COLO829 (cell line): ENCODE measurements at places on chromosomes 2 and 18.

DNA sequence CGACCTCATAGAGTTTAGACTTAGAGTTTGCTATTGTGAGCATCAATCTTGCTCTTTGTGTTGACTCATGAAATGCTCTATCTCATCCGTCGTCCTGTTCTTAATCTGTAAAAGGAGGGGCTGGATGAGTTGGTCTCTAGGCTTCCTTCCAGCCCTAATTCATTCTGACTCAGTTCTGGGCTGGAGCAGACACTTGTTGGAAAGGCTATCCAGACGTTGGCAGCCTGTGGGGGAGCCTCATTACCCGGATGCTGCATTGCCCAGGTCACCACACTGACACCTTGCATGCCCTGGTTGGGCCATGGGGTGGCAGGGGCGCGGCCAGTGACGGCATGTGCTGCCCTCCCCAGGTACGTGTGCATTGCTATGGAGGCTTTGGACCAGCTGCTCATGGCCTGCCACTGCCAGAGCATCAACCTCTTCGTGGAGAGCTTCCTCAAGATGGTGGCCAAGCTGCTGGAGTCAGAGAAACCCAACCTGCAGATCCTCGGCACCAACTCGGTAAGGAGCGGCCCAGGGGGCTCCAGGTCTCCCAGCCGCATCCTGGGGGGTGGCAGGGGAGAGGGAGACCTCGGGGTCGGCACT lies 61.5 kb downstream of the EFR3B start:
- DNase-seq, result no peak

DNA sequence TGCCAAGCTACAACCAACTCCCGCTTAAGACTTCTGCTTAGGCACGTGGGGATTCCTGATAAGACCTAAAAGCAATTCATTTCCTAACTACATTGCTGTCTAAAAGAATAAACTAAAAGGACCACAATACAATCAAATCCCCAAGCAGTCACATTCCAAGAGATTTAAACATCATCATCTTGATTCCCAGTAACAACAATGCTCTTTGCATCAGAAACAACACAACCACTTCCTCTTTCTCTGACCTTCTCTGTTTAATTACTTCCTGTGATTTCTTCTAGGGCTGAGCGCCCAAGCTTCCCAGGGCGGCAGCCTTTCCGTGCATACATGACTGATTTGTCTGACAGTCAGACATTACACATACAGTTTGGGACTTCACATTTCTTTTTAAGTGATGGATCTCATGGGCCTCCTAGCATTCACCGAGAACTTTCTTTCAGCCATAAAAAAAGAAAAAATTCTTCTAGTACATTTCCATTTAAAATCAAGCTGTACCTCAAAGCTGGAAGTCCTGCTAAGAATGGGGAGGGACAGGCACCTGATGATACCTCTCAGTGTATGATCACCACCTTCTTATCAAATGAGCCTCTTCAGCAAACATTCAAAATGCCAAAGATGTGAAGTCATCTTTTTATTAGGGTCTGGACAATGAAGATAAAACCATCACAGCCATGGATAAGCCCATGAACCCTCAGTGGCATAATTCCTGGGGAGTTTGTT lies 11.5 kb downstream of the SPRED2 start:
- DNase-seq, result peak; percentile 83

DNA sequence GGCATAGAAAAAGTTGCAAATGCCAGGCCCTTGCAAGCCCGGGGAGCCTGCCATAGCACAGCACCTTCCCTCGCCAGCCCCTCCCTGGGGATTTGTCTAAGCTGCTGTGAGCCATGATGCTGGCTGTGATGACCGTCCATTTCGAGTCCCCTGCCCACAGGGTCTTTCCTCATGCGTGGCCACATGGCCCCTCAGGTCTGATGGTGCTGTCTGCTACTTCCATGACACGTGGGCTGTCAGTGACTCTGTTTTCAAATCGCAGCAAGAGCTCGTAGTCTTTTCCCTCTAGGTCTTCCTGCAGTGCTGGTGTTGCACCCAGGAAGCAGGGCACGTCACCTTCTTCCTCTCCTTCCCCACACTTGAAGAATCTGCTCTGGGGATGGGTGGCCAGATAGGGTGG lies 15.5 kb upstream of the GNAL start:
- DNase-seq, result no peak

DNA sequence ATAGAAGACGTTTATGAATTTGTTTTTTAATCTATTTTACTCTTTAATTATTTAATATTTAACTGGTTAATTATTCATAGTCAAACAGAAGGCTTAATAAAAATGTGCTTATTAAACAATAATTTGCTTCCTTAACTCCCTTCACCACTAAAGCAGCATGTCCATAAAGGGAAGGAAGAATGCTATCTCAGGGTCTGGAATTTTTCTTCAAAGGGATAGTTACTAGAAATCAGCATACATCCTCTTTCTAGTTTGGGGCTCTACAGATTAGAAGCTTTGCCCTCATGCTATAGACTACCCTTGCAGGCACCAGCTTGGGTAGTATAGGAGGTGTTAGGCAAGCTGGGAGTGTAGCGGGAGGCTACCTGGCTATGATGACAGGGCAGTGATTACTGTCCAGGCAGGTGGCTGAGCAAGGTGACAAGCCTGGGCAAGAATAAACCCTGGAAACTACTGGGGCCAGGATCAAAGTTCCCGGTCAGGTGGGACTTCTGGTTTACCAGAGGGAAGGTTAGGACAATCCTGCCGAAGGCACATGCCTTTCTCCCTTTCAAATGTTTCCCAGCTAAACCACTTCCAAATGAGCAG lies 276.0 kb upstream of the REV1 start:
- DNase-seq, result no peak

GRCh38 chr2:200091126-200091525 lies 135.7 kb downstream of the MAIP1 start:
- DNase-seq, result no peak

- no peak for DNase-seq
Observed at GRCh38 chr2:164917296-164917903, 37.9 kb downstream of the SLC38A11 start.

GRCh38 chr2:52933878-52934277 lies 833.7 kb upstream of the CHAC2 start:
- DNase-seq, result no peak

DNA sequence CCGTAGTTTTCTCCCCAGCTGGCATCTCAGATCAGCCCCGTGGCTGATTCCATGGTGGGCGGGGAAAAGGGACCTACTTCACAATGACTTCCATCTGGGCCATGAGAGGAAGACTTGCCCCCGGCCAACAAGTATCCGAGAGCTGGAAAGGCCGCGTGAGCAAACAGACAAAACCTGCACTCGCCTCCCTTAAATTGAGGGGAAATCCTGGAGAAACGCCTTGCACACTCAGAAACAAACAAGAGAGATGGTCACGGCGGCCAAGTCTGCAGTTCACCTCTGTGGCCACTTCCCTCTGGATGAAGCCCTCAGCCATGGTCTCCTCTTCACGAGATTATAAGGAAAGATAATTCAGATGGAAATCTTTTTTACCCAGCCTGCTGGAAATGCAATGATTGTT lies 39.4 kb upstream of the TPO start:
- DNase-seq, result no peak

DNA sequence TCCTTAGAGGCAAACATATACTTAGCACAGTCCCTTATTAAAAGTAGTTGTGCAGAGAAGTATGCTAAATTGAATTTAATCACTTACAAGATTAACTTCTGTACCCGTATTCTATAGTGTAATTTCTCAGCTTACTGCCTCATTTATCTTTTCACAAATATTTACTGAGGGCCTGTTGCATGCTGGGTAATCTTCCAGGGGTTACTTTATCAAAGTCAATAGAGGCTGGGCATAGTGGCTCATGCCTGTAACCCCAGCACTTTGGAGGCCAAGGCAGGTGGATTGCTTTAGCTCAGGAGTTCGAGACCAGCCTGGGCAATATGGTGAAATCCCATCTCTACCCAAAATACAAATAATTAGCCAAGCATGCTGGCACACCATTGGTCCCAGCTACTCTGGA lies 111.7 kb upstream of the RAB27B start:
- DNase-seq, result no peak

- no peak for DNase-seq
Observed at GRCh38 chr18:75073654-75074053, 135.3 kb downstream of the PTGR3 start.

- DNase-seq, result no peak
Observed at GRCh38 chr2:35783723-35784122, 571.9 kb upstream of the CRIM1 start.
